Astrocyte of the hippocampus (primary cell): ENCODE measurements at places on chromosomes 7 and 10.
A peak's percentile ranks its signal among the peaks of the same experiment; 100 is the strongest.

GRCh38 chr10:20281579-20281978 is 465.3 kb downstream of the PLXDC2 start:
- DNase-seq = no peak

DNA sequence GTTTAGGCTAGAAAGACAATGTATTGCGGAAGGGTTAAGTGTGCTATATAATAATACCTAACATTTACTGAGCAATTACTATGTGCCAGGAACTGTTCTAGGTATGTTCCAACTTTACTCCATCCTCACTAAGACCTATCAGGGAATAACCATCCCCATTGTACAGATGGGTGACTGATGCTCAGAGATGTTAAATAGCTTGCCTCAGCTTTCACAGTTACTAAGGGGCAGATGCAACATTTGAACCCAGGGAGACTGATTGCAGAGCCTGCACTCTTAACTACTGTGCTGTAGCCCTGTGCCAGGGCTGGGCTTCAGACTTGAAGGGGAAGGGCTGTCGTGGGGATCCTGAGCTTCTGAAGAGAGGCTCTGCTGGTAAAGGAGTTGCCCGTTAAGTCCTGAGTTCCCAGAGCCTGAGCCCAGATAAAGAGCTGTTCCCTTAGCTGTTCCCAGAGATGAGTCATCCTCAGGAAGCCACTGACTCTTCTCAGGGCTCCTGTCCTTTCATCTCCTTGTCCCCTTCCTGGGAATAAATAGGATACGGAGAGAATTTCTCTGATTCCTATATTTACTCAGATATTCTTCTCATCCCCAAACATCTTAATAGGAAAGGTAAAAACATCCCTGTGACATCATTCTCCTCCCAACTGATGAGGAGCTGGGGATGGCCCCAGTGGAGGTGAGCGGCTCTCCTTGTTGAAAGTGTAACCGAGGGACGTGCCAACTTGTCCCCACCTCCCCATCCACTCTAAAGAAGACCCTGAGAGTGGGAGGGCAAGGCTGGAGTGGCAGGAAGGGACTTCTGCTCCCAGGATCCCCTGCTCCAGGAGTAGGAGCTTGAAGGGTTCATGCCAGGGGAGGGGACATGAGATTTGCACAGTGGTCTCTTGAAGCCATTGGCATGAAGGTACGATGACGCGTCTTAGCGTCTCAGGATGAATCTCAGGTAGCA is 28.0 kb upstream of the HABP2 start:
- DNase-seq = peak; percentile 15

GRCh38 chr7:93119191-93119905 is 1.6 kb upstream of the SAMD9 start:
- DNase-seq = peak; percentile 26

DNA sequence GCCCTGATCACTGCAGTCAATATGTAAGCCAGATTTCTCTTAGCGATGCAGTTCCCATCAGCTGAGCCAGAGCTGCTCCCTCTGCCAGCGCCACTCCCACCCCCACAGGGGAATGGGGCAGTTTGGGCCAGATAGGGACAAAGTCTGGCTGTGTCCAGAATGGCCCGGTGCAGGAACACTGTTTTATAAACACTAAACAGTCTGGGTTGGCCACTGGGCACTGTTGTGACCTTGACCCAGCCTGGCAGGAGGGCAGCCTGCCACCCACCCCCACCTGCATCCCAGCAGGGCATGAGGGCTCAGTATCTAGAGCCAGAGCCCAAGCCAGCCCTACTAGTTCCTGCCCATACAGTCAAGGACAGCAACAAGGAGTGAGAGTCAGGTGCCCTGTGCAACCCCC is 1.3 kb downstream of the OGDHL start:
- DNase-seq = no peak

- DNase-seq = no peak
Measured at GRCh38 chr7:155741082-155741481, 71.2 kb downstream of the SHH start.

- no peak for DNase-seq
Measured at GRCh38 chr7:98110249-98111022, 3.8 kb downstream of the LMTK2 start.
